ENCODE measurements at places on chromosomes 7 and 10.

GRCh38 chr10:91220194-91220953 is at the start of gene PCGF5:
PCGF5 (plus strand) TSS chr10:91220663; CDS start chr10:91222872, 2,209 bp downstream.
- peak; percentile 28 for DNase-seq

DNA sequence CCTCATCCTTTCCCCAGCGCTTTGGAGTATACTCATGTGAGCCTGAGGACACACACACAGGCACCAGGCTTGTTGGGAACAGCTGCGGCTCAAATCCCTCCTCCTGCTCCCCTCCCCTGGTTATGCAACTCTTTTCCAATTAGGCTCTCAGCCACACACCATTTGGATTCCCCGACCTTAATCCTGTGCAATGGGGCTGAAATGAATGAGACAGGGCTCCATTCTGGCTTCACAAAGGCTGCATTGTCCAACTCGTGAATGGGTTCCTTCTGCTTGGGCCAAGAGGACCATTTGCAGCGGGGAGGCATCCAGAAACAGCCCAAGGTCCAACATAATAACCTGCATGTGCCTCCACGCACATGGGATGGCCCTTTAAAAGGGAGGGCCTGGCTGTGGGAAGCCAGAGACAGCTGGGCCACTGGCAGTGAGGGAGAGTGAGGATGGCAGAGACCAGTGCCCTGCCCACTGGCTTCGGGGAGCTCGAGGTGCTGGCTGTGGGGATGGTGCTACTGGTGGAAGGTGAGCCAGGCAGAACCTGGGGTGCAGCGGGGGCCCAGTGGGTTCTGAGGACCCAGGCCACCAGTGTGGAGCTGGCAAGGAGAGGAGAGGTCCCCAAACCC is at the start of gene RGR:
TSS of gene RGR (plus strand) at position 403 of the 620 bp plus-strand sequence. CDS start at position 441, 38 bp downstream.
- DNase-seq, result no peak

GRCh38 chr7:54687462-54688212 is 71.4 kb downstream of the SEC61G start:
- DNase-seq, result no peak

DNA sequence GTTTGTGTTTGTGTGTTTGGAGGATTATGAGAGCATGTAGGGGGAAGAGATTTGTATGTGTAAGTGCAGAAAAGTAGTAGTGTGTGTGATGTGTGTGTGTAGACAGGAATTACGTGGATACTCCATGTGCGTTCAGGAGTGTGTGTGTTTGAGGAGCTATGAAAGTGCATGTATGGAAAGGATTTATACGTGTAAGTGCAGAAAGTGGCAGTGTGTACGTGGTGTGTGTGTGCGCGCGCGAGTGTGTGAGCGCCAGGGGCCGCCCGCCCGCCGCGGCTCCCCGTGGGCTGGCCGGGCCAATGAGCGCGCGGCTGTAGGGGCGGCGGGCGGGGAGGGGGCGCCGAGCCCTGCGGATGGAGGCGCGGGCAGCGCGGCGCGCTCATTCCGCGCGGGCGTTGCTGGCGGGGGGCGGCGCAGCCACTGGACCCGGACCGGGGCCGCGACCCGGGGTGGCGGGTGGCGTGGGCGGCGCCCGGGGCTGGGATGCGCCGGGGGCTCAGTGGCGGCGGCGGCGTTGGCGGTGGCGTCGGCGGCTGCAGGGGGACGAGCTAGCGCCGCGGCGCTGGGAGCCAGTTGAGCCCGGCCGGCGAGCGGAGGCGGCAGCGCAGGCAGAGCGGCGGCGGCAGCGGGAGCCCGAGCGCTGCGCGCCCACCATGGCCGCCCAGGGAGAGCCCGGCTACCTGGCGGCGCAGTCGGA is at the start of gene BICC1:
TSS of gene BICC1 (plus strand) at position 382 of the 697 bp plus-strand sequence. CDS start at position 654, 272 bp downstream.
- no peak for DNase-seq

Data from HS-5 (cell line).